ENCODE measurements at places on chromosomes 1 and 21.

GRCh38 chr1:90964444-90965035 lies 57.3 kb downstream of the ZNF644 start:
- DNase-seq = peak; percentile 30

GRCh38 chr1:174286042-174286441 lies 126.7 kb downstream of the RABGAP1L start:
- DNase-seq = no peak

GRCh38 chr1:29382851-29383745 lies 146.8 kb downstream of the PTPRU start:
- DNase-seq = no peak

GRCh38 chr1:199041173-199041914 lies 402.5 kb downstream of the PTPRC start:
- DNase-seq = peak; percentile 30

DNA sequence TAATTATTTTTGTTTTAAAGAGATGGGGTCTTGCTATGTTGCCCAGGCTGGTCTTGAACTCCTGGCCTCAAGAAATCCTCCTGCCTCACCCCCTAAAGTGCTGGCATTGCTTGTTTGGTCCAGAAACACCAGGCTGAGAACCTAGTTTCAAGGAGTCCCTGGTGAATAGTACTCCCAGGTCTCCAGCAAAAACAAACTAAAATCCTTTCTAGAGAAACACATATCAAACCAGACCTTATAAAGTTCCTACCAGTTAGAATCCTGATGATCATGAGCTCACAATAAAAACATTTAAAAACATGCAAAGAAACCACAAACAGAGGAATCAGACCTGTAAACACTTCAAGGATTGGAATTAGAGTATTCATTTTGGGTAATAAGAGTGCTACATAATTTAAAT lies 34.4 kb upstream of the PADI1 start:
- DNase-seq = no peak

DNA sequence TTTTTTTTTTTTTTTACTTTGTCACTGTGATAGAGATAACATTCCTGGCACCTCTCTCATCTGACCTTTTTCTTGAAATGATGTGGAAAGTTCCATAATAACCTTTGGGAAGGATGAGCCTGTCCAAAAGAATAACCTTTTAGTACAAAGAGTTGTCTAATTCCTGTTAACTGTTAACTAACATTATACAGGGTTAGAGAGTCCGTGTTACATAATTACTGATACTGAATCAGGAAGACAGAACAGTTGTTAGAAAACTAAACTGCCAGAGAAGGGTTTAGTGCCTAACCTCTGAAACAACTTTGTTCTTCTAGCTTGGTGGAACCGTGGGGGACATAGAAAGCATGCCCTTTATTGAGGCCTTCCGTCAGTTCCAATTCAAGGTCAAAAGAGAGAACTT lies 8.8 kb downstream of the CTPS1 start:
- DNase-seq = no peak

DNA sequence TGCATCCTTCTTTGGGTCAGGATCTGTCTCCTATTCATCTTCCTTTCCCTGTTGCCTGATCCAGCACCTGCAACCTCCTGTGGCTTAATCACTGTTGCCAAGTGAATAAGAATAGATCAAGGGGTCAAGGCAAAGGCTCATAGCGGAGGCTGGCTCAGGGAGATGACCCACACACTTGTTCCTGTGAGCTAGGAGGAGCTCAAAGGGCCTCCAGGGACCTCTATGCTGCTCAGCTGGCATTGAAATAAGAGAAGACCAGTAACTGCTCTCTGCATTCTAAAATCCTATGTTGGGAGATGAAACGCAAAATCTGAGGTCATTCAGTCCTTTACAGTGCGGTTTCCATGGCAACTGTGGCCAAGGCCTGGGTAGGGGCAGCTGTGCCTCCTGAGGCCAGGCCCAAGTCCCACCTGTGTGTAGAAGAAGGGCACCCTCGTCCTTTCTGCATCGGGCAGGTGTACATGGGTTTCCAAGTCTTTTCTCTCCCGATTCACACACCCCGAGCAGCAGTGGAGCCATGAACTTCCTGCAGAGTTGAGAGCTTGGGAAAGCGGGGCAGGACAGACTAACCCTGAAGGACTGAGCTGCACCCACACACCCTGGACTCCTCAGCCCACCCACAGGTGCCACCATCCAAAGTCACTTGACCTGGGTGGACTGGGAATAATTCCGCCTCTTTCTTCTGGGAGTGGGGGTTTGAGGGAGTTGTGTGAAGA lies 27.8 kb upstream of the STUM start:
- DNase-seq = no peak

DNA sequence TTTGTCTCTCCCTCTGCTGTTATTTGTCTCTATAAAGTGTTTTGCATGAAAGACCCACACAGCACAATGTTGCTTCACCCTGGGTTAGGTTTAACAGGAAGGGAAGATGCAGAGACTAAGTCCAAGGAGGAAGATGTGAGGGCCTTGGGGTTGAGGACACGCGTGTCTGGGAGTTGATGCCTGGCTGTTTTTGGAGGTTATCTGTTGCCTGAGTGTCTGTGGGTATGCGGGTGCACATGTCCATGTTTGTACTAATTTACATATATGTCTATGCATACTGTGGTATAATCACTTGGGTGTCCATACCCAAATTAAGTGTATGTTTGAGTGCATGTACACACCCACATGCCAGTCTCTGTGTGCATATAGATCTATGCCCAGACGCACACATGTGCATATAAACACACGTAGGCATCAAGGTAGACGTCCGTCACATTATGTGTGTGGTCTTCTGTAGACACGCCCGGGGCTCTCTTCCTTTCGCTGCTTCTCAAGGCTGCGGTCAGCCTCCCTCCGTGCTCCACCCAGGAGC lies 962 bp upstream of the MAN1C1 start:
- DNase-seq = no peak

- peak; percentile 20 for DNase-seq
Observed at GRCh38 chr1:2821966-2822620, 20.6 kb upstream of the TTC34 start.

DNA sequence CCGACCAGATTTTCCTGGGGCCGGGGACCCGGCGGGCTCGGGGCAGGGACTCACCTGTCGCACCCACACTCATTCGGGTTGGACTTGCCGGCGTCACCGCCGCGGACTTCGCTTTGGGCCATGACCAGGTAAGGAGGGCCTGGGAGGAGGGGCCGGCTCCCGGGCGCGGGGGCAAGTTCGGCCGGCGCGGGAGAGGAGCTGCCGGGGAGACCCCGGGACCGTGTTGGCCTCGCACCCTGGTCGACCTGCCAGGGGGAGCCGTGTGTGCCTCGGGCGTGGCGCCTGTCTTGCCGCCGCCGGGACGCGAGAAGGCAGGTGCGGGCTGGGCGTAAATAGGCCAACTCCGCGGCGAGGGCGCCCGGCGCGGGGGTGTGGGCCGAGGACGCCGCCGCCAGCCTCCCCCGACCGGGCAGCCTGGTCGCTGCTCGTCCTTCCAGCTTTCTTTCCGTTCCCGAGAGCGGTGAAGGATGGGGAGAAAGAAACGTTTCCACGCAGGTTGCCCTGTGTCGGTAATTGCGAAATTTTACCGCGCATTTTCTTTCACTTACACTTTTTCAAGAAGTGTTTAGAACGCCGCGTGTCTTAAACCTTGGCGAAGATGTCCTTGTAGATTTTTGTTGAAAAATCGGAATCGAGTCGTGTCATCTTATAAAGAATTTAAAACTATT lies 558 bp downstream of the USP1 start:
- peak; percentile 31 for DNase-seq

DNA sequence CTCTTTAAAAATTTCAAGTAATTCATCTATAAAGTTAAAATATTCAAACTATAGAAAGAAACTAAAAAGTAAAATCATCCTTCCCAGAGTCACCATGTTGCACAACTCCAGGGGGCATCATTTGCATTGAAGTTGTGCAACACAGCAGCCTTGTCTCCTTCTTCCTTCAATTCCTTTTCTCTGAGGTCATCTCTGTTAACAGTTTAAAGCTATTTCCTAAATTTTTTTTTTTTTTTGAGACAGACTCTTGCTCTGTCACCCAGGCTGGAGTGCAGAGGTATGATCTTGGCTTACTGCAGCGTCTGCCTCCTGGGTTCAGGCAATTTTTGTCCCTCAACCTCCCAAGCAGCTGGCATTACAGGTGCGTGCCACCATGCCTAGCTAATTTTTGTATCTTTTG lies 7.1 kb downstream of the RHBG start:
- peak; percentile 79 for DNase-seq

DNA sequence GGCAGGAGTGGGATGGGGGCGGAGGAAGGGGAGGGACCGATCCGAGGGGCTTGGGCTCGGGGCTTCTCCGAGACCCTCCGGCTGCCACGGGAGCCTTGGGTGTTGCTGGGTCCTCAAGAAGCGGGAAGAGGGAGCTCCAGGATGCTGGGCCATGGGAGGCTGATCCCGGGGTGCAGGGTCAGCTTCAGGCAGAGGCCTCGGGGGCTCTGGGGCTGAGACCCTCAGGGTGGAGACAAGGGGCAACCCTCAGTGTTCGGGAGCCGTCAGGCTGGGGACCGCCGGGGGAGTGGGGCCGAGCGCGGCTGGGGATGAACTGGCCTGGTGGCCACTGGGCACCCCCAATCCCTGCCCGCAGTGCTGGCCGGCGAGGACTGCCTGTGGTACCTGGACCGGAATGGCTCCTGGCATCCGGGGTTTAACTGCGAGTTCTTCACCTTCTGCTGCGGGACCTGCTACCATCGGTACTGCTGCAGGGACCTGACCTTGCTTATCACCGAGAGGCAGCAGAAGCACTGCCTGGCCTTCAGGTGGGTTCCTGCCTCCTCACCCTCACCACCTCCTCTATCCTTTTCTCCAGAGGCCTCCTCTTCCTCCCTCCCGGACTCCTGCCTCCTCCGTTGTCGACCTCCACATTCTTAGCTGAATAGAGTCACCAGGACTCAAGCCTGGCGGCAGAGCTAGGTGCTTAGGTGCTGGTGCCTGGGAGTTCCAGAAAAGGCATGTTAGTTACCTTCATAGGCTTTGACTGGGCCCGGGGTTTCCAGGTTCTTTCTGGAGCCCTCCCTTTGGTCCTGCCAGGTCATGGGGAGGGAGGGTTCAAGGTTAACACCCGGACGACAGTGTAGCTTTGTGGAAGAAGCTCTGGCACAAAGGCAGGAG lies 631 bp downstream of the SHISA4 start:
- no peak for DNase-seq

DNA sequence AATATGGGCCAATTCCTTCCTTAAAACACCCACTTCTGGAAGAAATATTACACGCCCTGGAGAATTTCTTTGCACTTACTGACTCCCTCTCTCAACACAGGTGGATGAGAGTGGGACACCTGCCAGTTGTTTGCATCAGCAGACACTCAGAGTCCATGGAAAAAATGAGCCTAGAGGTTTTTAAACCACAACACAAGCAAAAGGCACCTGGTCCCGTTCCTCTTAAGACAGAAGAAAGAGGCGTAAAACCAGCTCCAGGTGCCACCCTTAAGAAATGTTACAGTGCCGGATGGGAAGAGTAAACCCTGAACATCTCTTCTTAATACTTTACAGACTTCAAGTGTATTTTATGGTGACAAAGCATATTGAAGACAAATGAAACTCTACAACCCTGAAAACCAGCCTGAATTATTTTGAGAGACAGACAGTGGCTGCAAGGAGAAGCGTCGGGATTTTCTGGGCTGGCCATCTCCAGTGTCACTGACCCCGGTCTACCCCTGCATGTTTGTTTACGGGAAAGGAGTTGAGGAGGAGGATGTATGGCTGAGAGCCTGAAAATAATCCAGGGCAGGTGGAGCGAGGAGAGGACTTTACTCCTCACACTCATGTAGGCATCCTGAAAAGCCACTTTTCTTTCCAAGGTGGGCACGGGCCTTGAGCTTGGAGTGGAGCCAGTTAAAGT lies 7.8 kb upstream of the RIPK4 start:
- DNase-seq = no peak

DNA sequence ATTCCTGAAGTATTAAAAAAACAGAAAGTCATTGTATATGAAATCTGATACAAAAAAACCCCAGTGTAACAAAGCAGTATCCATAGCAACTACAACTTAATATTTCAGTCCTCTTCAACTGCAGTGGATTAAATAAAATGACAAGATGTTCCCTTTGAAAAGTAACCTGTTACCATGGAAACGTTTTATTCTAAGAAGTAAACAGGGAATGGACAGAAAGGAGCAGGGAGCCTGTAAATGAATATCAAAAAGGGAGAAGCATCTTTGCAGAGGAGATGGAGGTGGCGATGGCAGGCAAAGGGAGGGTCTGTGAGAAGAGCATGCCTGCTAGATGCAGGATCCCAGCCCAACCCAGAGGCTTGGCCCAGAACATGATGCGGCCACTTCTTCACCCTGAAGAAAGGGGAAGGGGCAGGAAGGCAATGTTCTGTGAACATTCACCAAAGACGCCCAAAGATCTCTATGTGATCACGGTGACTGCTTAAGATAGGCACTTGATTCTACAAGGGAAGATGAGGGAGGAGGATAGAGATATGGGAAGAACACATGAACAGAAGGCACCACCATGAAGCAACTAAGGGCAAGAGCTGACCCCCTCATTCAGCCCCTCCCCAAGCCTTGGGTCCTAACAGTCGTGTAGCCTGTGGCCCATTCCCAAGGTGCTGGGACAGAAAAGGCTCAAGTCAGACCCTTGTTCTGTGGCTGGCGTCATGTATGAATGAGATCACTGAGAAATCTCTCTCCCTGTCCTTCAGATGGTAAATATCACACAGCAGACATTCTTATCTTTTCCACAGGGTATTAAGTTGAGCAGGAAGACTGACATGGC lies 200.0 kb downstream of the SLC45A1 start:
- peak; percentile 21 for DNase-seq

GRCh38 chr1:36729289-36729688 lies 246.6 kb upstream of the CSF3R start:
- DNase-seq = no peak

- DNase-seq = no peak
Observed at GRCh38 chr1:40844079-40844478, 18.1 kb downstream of the CITED4 start.

DNA sequence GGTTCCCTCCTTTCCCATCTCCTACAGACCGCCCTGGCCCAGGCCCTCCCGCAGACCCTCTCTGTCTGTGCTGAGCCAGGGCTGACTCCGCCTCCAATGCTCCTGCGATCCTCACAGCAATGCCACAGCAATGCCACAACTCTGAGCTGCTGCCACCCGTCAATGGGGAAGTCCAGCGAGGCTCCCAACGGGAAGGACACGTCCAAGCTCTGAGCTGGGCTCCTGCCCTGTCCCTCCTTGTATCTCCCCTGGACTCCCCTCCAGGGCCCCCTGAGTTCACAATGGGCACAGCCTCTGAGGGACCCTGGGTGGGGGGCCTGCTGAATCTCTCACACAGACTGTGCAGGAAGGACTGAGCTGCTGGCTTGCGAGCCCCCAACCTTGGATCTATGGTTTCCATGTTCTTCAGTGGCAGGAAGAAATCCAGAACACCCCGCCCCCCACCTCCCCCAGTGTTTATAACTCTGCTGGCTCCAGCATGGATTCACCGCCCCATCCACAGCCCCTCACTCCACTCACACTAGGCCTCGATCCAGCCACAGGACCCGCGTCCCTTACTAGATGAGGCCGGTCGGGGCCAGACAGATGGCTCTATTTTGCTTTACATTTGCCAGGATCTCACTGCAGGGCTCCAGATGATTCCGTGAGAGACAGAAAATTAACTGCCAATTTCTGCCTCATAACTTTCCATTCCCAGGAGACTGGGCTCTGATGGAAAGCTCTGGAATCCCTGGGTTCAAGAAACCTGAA lies 338.0 kb downstream of the MATN1 start:
- no peak for DNase-seq

All from mesendoderm (in vitro differentiated cells).